Gastroesophageal sphincter (tissue), 4 donors: ENCODE measurements at places on chromosomes 11 and 22. TPM values are rescaled to one million over a fixed set of nuclear protein-coding genes. Genes with fewer than 3 reads are reported as not detected.
A peak's percentile ranks its signal among the peaks of the same experiment; 100 is the strongest.

ENTHD1 gene
- 0.47 TPM for total RNA-seq

TRIM48 gene
- total RNA-seq, result not detected

CABP2 gene
- not detected for total RNA-seq

ARHGAP20 gene
- total RNA-seq, result 7.5 TPM

ASPHD2 gene
- 1.1 TPM for total RNA-seq

STX3 gene
- total RNA-seq, result 27.1 TPM

TTC12 gene
- 11.4 TPM for total RNA-seq

PRAME gene
- total RNA-seq, result not detected

WNT11 gene
- 2.5 TPM for total RNA-seq

P4HA3 gene
- 0.94 TPM for total RNA-seq

KCNJ1 gene
- total RNA-seq, result not detected

GAL3ST3 gene
- 1.2 TPM for total RNA-seq

OR5M3 gene
- not detected for total RNA-seq

DNA sequence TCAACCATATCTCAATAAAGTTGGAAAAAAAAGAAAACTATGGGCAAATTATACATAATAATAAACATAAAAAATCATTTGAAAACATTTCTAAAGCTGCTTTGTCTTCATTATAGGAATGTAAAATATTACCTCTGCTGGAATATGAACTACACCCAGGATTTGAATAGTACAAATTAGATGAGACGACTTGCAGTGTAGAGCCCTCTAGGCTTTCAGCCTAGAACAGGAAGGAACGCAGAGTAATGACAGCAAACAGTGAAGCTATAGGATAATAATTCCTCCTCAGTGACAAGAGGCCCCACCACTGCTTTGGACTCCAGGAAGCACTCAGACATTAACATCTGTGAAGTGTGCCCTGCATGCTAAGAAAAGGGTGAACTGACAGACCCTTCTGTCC, 7.7 kb downstream of the OR2AG1 start:
- ATAC-seq, result no peak

DNA sequence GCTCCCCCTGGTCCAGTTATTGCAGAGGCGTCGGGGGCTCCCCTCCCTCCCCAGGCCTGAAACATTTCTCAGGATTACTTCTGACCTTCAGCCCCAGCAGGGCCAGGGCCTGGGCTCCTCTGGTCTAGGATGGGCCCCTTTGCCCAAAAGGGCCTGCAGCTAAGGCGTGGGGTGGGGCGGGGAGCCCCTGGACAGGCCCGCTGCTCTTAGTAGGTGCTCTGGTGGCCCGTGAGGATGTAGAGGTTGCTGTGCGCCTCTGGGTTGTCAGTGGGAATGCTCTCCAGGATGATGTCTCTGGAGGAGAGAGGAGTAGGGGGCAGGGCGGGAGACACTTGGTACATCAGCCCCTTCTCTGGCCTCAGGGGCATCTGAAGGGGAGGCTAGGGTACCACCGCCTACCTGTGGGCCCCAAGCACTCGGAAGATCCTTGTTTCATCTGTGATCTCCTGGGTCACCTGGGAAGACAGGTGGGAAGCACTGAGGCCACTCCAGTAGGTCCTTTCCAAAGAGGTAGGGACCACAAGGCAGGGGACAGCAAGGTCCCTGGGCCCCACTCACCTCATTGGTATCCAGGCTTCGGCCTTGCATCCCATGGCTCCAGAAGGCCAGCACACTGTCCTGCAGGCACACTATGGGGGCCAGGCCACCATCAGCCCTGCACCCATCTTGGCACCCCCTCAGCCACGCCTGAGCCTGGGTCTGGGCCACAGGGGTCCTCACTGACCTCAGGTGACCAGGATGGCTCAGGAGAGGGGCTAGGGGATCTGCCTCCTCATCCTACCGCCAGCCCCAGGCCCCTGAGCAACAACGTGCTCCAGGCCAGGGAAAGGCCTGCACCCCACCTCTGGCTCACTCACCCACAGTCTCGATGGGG, 11.2 kb upstream of the SF1 start:
- no peak for ATAC-seq

- ATAC-seq, result no peak
Observed at GRCh38 chr22:48594016-48594756, 1233.5 kb downstream of the BRD1 start.

DNA sequence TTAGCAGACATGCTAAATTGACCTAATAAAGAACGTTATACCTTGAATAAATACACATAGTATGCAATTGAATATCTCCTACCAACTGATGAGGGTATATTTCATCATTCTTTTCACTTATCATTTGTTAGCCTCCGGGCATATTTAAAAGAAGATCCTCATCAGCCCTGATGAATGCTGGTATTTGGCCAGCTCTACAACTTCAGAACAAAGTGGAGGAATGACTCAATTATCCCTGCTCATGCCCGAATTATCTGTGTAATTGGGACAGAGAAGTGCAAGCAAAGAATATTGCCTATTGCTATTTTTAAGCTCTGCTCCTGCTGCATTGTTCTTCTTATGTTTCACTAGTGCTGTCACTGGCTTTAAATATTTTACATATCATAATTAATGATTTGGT, 622.1 kb downstream of the METTL15 start:
- ATAC-seq, result no peak

- ATAC-seq, result peak; percentile 91
Observed at GRCh38 chr11:7637447-7638157, 35.7 kb downstream of the CYB5R2 start.

- no peak for ATAC-seq
Observed at GRCh38 chr22:40805239-40805638, 13.9 kb downstream of the SLC25A17 start.

DNA sequence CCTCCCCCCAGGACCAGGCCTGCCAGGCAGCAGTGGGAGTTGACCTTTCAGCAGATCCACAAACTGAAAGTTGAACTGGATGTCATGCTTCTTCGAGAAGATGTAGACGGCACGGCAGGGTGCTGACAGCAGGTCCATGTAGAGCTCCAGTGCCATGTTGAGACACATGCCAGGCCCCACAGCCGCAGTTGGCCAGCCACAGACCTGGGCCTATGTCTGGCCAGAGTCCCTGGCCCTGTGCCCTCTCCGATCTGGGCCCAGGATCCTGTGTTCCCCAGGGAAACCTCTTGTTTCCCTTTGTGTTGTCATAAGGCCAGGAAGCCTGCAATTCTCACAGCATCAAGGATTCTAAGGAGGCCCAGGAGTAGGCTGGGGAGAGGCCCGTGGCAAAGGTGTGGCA, at the start of gene GSTT4:
TSS of gene GSTT4 (minus strand) at position 253 of the 400 bp plus-strand sequence. CDS start at position 156, 97 bp downstream.
- ATAC-seq, result peak; percentile 17

DNA sequence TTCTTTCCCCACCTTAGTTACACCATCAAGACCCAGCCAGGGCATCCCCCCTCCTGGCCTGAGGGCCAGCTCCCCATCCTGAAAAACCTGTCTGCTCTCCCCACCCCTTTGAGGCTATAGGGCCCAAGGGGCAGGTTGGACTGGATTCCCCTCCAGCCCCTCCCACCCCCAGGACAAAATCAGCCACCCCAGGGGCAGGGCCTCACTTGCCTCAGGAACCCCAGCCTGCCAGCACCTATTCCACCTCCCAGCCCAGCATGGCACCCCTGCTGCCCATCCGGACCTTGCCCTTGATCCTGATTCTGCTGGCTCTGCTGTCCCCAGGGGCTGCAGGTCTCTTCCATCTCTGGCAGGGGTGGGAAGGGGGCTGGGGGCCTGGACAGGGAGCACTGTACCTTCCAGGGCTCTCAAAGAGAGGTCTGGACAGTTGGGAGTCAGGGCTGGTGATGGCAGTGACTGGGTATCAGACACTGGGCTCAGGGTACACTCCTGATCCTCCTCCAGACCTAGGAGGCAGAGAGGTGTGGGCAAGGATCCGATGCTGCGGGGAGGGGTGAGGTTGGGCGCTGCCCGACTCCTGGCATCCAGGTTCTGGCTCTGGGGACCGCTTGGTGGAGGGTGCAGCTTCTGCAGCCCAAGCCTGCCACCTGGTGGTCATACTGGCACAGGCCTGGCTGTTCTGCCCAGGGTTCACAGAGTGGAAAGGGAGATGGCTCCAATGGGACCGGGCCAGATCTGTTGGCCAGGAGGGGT, at the start of gene UPK2:
TSS of gene UPK2 (plus strand) at position 205 of the 753 bp plus-strand sequence. CDS start at position 258, 53 bp downstream.
- ATAC-seq, result peak; percentile 94

GRCh38 chr11:18264677-18265555, 1.1 kb upstream of the SAA1 start:
- no peak for ATAC-seq

GRCh38 chr11:62472063-62472884, 53.4 kb downstream of the SCGB1A1 start:
- peak; percentile 88 for ATAC-seq

DNA sequence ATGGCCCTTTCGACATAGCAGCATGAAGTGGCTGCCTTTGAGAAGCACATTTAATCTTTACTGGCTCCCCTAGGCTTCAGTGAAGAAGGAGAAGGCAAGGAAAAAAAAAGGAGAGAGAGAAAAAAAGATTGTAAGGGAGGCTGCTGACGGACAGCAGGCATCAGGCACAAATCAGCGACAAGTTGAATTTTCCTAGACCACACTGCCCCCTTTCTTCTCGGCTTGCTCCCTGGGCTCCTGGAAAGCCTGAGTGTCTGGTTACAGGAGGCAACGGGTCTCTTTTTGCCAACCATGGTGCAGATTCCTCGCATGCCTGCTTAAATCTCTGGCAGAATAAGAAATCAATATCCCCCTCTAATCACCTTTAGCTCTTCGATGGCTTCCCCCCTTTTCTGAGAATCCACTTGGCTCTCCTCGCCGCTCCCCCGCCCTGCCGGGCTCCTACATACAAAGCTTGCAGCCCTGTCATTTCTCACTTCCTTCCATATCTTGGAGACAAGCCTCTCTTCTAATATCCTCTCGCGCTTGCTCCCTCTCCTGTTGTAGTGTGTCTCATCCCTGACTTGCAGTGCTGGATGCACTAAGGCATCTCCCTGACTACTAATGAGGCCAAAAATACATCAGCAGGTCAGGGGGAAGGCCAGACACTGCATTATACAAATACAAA, 14.3 kb downstream of the BLID start:
- ATAC-seq, result peak; percentile 78

DNA sequence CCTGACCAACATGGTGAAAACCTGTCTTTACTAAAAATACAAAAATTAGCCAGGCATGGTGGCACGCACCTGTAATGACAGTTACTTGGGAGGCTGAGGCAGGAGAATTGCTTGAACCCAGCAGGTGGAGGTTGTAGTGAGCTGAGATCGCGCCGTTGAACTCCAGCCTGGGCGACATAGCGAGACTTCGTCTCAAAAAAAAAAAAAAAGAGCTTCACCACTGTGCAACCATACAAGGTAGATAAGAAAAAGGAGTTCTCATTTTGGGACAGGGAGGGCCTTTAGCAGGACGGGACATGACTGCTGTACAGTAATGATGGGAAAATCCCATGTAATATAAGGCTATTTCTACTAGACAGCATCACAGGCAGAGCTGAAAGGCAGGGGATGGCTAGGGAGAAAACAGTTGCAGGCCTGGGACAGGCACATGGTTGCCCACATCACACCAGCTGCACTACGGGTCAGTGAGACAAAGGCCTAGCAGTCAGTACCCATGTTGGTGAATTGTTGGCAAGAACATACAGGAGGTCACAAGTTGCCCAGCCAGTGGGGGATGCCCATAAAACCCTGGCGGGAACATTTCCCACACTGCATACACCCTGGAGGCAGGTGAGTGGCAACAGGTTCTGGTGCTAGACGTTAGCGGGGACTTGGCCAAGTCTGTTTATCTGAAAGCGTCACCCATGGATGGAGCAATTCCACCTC, 5.4 kb downstream of the TANGO2 start:
- no peak for ATAC-seq
